Vagina (tissue), 2 donors: ENCODE measurements at places on chromosomes 1 and 21.

DNA sequence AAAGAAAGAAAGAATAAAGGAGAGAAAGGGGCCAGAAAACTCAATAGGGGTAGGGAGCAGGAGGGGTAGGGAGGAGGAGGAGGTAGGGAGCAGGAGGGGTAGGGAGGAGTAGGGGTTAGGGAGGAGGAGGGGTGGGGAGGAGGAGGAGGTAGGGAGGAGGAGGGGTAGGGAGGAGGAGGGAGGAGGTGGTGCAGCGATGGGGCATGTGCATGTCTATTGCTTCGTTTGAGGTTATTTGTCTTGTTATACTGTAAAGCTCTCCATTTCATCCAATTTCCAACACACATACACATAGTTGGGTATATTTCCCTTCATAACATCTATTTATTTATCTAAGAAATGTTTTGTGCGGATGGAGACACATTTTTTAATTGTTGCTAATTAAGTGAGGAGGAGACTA is 19.7 kb downstream of the RGS1 start:
- no peak for DNase-seq

- DNase-seq = no peak
Measured at GRCh38 chr1:20137055-20137454, 2.1 kb upstream of the PLA2G2F start.

GRCh38 chr1:97013941-97014340 is 292.4 kb downstream of the PTBP2 start:
- DNase-seq = no peak

DNA sequence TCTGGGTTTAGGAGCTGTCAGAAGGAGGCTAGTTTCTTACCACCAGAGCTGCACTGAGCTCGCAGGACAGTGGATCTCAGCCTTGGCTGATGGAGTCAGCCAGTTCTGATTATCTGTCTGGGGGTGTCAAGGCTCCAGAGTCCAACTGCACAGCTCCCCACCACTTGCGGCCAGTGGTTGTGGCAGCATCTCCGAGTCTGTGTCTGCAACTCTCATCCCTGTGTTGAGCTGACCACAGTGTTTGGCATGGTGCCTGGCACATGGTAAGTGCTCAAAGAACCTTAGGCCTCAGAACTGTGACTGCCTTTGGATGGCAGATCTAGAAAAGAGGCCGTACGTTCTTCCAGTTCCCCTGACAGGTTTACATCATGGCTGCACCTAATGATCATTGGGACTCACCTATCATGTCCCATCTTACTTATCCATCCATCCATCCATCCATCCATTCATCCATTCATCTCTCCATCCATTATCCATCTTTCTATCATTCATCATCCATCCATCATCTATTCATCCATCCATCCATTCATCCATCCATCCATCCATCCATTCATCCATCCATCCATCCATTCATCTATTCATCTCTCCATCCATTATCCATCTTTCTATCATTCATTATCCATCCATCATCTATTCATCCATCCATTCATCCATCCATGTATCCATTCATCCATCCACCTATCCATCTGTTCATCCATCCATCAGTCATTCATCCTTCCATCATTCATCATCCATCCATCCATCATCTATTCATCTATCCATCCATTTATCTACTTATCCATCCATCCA is 114.5 kb downstream of the CRYAA start:
- no peak for DNase-seq

- no peak for DNase-seq
Measured at GRCh38 chr1:183593356-183593755, 3.1 kb upstream of the NCF2 start.

GRCh38 chr1:232562855-232563510 is 67.0 kb downstream of the SIPA1L2 start:
- DNase-seq = no peak

DNA sequence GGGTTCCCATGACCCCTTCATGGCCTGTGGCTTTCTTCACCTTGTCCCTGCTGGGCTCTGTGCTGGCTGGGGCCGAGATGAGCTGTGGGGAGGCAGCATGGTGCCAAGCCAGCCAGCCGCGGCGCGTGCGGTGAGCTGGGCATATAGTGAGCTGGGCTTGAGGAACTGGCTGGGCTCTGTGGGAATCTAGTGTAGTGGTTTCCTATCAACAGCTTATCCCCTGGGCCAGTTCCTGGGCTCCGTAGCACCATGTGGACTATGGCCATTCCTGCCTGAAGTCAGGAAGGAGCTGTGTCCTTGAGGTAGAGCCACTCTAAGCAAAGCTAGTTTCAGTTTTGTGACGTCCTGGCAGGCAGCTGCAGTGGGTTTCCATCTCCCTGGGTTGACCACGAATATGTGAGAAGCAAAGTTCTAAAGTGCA is 1.8 kb downstream of the NCMAP start:
- DNase-seq = no peak

DNA sequence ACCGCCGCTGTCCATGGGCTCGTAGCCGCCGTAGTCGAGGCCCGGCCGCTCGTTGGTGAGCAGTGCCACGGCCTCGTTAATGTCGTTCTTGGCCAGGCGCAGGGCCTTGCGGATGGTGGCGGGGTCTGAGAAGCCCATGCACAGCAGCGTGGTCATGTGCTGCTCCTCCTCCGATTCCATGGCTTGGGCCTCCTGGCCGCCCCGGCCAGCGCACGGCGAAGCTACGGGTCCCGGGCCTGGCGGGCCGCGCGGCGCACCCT is 300 bp downstream of the USP24 start:
- no peak for DNase-seq

DNA sequence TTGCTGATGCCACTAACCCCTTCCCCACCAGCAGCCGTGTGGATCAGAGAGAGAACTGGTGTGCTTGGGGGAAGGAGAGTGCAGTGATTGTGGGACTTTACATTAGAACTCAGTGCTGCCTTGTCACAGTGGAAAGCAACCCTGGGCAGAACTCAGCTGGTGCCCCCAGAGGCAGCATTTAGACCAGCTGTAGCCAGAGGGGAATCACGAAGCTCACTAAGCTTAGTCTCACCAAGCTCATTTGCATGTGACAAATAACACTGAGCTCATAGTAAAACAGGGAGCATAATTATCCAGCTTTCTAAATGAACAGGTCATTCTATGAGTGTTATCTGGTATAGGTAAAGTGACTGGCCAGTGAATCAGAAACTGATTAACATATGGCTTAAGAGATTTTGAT is 9.8 kb upstream of the SMAP2 start:
- no peak for DNase-seq

- no peak for DNase-seq
Measured at GRCh38 chr1:182227864-182228547, 163.6 kb downstream of the GLUL start.

DNA sequence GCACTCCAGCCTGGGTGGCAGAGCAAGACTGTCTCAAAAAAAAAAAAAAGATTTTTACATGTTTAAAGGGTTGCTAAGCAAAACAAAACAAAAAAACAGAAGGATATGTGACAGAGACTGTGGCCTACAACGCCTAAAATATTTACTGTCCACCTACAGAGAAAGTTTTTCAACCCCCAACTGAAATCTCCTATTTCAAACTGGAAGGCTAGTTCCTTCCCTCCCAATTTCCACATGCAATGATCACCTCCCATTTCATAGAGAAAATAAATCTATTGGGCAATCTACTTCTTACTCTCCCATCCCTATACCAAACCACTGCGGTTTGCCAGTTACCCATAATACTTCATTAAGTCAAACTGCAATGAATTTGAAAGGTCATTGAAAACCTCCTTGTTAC is 74.2 kb downstream of the ST3GAL3 start:
- DNase-seq = no peak

GRCh38 chr1:109300650-109301151 is 6.1 kb downstream of the MYBPHL start:
- DNase-seq = no peak

GRCh38 chr1:109474697-109475096 is 8.4 kb downstream of the SYPL2 start:
- DNase-seq = peak; percentile 18

- no peak for DNase-seq
Measured at GRCh38 chr1:53180226-53180625, 16.4 kb upstream of the CPT2 start.

DNA sequence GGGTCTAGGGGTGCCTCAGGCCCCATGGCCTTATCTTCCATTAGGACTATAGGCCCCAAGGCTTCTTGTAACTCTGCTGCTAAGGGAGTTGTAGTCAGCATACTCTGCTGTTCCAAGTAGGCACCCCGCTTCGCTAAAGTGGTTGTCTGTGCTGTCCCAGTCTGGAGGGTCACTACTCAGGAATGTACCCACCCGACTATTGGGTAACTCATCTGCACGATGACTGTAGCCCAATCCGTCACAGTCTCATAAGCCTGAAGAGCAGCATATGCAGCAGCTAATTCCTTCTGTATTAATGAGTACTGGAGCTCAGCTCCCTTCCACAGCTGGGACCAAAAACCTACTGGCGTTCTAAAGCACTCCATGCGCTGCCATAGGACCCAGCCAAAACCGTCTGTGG is 111.0 kb downstream of the GDAP2 start:
- DNase-seq = no peak

GRCh38 chr1:42723511-42723910 is 16.5 kb downstream of the CLDN19 start:
- no peak for DNase-seq
